ENCODE measurements at places on chromosomes 11 and 22.

DNA sequence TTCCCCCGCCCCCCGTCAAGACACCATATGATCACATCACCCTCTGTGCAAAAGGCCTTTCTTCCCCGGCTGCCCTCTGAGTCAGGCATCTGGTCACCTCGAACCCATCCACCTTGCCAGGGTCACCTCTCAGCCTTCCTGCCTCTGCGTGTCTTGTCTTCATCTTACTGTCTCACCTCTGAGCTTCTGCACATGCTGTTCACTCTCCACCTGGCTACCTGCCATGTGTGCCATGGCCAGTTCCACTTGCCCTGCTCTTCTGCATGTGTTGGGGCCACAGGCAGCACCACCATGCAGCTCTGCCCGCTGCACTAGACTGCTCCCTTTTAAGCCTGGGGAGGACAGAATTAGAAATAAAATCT is 9.8 kb downstream of the ZNF74 start:
- no peak for DNase-seq

- DNase-seq: peak; percentile 92
Measured at GRCh38 chr22:47090591-47091245, 328.3 kb downstream of the TBC1D22A start.

GRCh38 chr11:87338046-87338639 is 300.4 kb downstream of the TMEM135 start:
- DNase-seq: no peak

- no peak for DNase-seq
Measured at GRCh38 chr11:36508743-36509142, 1.3 kb downstream of the TRAF6 start.

GRCh38 chr11:130813638-130814037 is 102.6 kb downstream of the SNX19 start:
- no peak for DNase-seq

DNA sequence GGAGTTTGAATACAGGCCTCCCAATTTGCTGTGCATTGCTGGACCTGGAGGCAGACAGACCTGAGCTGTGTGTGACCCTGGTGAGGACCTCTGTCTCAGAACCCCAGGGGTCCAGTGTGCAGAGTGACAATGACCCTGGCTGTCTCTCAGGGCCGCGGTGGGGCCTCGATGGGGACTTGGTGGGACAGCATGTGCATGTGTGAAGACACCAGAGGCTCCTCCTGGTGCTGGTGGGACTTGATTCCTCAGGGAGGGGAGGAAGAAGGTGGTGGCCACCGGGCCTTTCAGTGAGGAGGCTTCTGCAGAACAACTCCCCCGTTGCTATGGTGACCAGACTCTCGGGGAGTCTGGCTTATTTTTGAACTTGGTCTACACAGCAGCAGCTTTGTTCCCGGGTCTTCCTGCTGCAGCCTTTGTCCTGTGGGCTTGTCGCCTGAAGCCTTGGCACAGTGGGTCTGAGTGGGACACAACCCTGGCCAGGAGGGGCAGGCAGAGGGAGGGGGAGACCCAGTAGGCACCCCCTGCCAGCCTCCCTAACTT is 35.3 kb downstream of the MCM5 start:
- DNase-seq: no peak

- DNase-seq: no peak
Measured at GRCh38 chr22:30879415-30879797, 89.2 kb downstream of the MORC2 start.

DNA sequence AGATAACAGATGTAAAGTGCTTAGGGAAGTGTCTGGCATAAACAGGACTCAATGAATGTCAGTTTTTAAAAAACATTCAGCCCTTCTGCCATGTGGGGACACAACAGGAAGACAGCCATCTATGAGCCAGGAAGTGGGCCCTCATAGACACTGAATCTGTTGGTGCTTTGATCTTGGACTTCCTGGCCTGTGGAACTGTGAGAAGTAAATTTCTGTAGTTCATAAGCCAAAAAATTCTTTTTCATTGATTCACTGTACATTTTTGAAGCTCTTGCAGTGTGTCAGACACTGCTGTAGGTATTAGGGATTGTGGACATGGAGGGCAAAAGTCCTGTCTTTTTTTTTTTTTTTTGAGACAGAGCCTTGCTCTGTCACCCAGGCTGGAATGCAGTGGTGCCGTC is 188.6 kb downstream of the HIPK3 start:
- DNase-seq: no peak

DNA sequence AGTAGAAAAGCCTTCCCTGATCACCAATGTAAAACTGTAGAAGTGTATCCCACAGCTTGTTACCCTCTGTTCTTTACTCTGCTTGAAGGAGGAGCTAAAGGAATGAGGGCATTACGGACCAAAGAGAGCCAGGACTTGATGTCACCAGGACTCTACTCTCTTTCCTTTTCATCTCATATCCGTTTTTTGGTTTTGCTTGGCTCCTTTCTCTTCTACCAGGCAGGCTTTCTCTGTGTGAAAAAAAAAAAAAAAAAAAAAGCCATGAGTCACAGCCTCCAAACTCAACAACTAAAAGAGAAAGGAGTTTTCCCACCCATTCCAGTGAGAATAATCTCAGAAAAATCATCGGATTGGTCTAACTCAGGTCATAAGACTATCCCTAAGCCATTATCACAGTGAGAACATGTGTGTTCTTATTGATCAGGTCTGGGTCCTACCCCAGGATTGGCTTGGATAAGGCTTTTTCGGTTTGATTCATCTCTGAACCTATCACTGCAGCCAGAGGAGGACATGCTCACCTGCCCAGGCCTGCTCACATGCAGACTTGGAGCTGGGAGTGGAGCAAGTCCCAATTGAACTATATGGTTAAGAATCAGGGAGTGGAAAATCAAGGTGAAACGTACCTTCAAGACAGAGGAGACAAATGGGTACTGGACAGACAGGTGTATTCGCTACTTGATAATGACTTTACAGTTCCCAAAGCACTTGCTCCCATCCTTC is 19.4 kb upstream of the LRRC55 start:
- no peak for DNase-seq

DNA sequence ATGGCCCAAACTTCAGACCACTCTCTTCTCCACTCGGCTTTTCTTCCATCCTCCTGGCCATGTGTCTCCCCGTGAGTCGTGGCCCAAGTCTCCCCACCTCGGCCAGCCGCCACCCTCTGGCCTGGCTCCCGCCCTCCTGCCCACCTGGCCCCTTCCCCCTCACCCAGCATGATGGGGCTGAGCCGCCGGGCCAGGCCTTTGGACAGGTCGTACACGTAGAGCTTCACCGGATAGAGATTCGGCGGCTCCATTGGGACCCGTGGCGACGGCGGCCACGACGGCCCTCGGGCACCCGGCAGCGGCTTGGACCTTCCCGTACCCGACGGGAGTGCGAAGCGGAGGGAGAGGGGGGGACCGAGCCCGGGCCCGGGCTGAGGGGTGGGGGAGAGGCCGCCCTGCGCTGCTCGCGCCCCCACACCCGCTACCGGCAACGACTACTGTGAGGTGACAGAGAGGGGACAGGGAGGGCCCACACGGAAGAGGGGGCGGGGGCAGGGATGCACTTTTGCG is at the start of gene DESI1:
Gene DESI1 (minus strand): TSS at position 455 of the 510 bp plus-strand sequence. CDS start 204 bp downstream, at position 251.
- DNase-seq: peak; percentile 57

DNA sequence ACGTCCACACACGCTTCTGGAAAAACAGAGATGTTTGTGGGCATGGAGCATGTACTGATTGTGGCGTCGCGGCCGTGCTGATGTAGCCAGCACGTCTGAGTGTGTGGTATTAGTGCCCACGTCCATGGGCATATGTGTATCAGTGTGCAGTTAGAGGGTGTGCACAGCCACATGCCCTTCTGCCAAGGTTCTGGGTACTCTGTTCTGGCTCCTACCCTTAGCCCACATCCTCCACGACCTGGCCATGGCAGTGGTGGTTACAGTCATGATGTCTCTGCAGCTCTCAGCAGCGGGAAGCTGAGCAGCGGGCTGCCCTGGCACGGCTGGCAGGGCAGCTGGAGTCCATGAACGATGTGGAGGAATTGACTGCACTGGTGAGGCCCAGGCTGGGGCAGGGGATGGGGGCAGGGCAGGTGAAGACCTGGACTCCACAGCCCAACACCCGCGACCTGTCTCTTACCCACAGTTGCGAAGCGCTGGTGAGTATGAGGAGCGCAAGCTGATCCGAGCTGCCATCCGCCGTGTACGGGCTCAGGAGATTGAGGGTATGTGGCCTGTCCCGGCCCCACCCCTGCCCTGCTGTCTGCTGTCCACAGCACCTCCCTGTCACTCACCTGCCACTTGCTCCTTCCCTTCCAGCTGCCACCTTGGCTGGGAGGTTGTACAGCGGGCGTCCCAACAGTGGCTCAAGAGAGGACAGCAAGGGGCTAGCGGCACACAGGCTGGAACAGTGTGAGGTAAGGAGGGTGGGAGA is 7.3 kb downstream of the SMTN start:
- DNase-seq: no peak

GRCh38 chr11:1086171-1087102 is 11.8 kb downstream of the MUC2 start:
- DNase-seq: no peak

GRCh38 chr22:29734406-29734805 is 14.6 kb downstream of the CABP7 start:
- DNase-seq: no peak

GRCh38 chr11:383431-383830 is 10.6 kb upstream of the PKP3 start:
- DNase-seq: no peak

GRCh38 chr22:44869196-44869595 is 116.8 kb downstream of the ARHGAP8 start:
- DNase-seq: peak; percentile 10

DNA sequence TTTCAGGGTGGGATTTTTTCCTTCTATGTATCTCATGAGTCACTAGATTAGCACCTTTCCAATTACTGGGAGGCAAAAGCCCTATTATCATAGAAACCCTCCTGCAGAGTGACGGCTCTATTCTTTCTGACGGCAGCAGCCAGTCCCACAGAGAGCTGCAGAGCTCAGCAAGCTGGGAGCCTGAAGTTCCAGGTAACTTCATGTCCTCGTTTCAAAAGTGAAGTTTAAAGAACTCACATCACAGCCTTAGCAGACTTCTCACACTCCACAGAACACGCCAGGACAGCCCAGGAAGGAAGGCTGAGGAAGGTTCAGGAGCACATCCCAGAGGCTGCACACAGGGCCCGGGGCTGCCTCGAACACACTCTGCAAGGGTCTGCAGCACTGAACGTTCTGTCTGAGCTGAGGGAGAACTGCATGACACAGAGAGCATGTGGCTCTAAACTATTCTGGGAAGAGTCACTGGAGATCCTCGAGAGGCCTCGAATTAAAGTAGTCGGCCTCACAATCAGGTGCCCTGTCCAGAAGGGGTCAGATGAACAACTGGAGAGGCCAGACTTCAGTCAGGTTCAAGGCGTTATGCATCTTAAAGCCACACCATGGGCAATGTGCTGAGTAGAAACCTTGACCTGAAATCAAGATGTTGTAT is 104.2 kb upstream of the DRD2 start:
- no peak for DNase-seq

DNA sequence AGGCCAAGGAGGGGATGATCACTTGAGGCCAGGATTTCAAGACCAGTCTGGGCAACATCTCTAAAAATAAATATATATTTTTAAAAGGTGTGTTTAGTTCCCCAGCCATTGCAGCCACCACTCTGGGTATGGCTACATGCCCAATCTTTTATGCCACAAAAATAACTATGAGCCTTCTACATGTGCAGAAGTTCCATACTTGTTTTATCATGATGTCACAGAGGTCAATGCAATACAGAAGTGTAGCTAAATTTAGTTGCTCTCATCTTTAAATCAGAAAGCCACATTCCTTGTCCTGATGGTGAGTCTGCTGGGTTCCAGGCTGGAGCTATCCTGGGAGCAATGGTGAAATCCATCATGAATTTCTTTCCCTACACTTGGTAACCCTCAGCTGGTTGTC is 436.3 kb downstream of the DYNC2H1 start:
- DNase-seq: no peak

GRCh38 chr22:49306632-49307480 is 520.8 kb downstream of the BRD1 start:
- no peak for DNase-seq

DNA sequence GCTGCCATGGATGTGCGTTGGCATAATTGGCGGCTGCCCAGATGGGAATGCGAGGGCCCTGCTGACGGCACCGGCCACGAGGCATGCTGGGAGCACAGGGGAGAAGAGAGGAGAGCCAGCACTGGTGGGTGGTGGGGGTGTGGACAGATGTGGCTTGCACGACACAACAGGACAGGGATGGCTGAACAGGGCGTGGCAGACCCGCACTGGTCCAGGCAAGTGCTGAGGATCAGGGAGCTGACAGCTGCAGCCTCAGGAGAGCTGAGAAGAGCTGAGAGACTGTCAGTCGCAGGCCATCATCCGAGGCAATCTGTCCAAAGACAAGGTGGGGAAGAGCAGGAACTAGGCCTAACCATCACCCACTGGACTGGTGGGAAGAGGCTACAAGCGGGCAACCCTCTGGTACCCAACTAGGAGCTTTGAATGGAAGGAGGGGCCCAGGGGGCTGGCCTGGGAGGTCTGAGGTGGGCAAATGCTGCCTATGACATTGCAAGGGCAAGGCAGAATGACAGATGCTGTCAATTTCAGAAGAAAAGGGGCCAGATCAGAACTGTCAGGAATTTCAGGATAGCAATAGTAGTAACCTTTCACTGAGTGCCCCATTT is 2.4 kb downstream of the GNB1L start:
- DNase-seq: no peak

GRCh38 chr11:29184939-29185890 is 831.6 kb downstream of the KCNA4 start:
- DNase-seq: no peak

- DNase-seq: no peak
Measured at GRCh38 chr22:29338398-29338797, 22.9 kb upstream of the RASL10A start.

DNA sequence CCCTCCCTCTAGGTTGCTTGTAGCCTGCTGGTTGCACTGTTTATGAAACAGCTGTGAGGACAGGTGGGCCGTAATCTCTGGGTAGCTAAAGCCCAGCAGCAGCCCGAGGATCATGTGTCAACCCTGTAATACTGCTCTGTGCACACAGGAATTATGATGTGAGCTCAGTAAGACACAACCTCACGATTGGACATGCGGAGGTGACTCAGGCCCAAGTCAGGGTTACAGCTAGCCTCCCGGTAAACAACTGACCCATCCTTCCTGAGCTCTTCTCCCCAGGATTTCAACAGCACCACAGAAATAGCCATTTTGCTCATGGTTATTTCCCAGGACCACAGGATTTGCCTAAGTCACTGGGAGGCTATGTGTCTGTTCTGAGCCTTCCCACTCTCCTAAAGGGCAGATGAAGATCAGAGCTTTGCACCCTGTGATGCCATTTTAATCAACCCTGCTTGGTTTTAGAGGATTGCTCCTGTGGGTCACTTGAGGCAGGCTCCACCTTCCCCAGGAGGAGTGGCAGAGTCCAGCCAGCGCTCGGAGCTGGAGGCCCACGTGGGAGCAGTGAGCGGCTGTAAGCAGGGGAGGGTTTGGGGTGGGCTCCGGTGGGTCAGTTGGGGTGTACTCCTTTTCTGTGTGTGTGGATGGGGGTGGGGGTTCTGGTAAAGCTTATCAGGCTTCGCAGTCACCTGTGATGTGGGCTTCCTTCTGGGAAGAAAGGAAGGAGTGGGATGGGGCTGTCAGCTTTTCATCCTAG is at the start of gene AMPD3:
Gene AMPD3 (plus strand): TSS at position 387 of the 754 bp plus-strand sequence. CDS start 6,256 bp downstream, outside the sequence.
- DNase-seq: no peak

GRCh38 chr11:72330131-72330727 is 86.3 kb upstream of the PHOX2A start:
- no peak for DNase-seq
